ENCODE measurements at places on chromosomes 4 and X.

GRCh38 chr4:37836838-37837440 is 10.5 kb downstream of the PGM2 start:
- DNase-seq = no peak

DNA sequence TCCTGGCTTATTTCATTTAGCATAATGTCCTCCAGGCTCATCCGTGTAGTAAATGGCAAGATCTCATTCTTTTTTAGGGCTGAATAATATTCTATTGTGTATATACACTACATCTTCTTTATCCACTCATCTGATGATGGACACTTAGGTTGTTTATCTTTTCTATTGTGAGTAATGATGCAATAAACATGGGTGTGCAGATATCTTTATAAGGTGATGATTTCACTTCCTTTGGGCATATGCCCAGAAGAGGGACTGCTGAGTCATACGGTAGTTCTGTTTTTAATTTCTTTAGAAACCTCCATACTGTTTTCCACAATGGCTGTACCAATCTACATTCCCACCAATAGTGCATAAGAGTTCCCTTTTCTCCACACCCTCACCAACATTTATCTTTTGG is 317.6 kb upstream of the CNKSR2 start:
- no peak for DNase-seq

DNA sequence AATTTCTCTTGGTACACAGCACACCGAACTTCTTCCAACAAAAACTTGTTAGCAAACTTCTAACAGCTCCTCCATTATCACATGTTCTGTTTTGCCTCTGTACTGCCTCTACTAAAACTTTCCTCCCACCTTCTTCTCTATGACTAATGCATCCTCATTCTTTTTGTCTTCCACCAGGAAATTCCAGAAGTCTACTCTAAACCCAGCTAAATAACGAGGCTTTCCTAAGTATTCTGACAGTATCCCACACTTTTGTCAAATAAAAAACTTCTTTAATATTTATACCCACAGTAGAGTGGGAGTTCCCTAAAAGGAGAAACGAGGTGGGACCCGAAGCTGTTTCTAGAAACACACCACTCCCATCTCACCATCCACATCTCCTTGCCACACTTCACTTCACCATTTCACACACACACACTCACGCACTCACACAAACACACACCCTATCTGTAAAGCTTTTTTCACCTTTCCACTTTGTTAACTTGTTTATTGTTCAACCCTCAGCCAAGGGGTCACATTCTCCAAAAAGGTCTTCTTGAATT is 280.3 kb downstream of the ARAP2 start:
- no peak for DNase-seq

DNA sequence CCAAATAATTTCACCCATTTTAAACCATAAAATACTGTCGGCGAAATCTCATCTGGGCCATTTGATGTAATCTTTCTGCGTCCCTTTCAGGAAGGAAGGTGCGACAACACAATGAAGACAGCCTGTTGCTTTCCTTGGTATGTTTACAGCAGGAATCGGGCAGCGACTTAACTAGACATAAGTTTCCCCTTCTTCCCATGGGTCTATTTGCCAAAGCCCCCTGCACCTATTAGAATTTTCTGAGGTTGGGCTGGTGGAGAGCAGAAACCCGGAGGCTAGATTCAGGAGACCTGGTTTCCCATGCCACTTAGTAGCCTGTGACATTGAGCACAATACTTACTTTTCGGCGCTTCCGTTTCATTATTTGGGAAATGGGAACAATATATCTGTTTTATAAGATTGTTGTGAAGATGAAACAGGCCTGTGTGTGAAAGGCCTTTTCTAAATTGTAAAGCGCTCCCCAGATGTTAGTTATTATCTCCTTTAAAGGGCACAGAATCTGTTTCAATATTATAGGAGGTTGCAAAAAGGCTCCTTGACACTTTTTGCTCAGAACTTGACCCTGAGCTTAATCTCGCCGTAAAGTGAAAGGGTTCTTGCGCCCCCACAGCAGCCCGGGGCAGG is 552 bp upstream of the AFF1 start:
- DNase-seq = no peak

GRCh38 chr4:186159613-186160012 is 31.8 kb upstream of the CYP4V2 start:
- DNase-seq = no peak

GRCh38 chr4:84666439-84666838 is 83.5 kb downstream of the CDS1 start:
- no peak for DNase-seq

DNA sequence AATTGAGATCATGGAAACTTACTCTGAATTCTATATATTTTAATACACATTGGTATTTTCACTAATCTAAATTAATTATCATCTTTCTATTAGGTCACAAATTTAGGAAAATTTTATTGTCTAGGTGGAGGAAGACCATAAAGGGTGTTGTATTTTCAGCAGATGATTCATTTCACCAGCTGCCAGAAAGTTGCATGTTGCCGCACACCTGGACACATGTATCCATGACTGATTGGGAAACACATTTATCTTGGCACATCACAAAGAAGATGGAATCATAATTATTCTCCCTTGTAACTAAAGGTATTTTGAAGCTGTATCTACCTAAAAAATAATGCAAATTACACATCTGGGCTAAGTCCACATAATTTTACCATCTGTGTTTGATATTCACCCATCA is 33.1 kb downstream of the SLC7A11 start:
- DNase-seq = no peak

- no peak for DNase-seq
These were observed 16.9 kb downstream of the OTUD5 start for GRCh38 chrX:48940404-48940955.

- no peak for DNase-seq
These were observed 50.9 kb downstream of the CEP44 start for GRCh38 chr4:174334628-174335027.

All from A673 (cell line).